Subcutaneous preadipocyte (primary cell): ENCODE measurements at places on chromosomes 2 and 18. TPM values are rescaled to one million over a fixed set of nuclear protein-coding genes. Genes with fewer than 3 reads are reported as not detected.

Gene ALPI
- not detected in 2 replicates for total RNA-seq

Gene IL1B
- 0.20 and 0.37 TPM in 2 replicates for total RNA-seq

Gene ATP6V1C2
- under 0.01 TPM in 2 replicates for total RNA-seq

Gene LRRC30
- not detected in 2 replicates for total RNA-seq
